Umbilical cord (tissue), 2 donors: ENCODE measurements at places on chromosomes 2 and 18. TPM values are rescaled to one million over a fixed set of nuclear protein-coding genes. Genes with fewer than 3 reads are reported as not detected.
A peak's percentile ranks its signal among the peaks of the same experiment; 100 is the strongest.

The SLC9A4 gene
- 1.2 TPM for total RNA-seq

The EFHD1 gene
- total RNA-seq: 1.2 TPM

GRCh38 chr2:101741775-101742520, 44.4 kb downstream of the MAP4K4 start:
- peak; percentile 47 for DNase-seq

DNA sequence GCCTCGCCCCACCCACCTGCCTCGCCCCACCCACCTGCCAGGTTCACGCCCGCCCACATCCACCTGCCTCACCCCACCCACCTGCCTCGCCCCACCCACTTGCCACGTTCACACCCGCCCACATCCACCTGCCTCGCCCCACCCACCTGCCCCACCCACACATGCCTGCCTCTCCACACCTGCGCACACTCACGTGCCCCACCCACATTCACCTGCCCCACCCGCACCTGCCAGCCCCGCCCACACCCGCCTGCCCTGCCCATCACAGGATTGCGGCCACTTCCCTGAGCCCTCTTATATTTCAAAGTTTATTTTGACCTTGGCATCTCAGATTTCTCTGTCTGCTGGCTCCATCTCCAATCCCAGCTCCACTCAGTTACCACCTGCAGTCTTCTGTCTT, 217.5 kb upstream of the SOX11 start:
- no peak for DNase-seq

DNA sequence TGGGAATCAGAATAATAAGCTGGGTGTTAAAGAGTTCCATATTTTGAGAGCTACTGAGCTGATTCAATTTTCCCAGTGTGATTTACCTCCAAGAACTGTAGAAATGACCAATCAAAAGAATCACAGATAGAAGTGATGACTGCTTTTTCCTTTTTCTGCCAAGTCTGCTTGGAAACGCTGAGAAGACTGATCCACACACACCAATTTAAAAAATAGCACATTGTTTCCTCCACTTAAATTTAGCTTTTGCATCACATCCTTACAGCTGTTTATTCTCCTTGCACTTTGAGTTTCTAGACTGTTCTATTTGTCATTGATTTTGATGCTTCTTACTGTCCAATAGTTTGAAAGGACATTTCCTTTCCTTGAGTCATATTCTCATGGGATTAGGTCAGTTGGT, 590.3 kb upstream of the CHAC2 start:
- no peak for DNase-seq

DNA sequence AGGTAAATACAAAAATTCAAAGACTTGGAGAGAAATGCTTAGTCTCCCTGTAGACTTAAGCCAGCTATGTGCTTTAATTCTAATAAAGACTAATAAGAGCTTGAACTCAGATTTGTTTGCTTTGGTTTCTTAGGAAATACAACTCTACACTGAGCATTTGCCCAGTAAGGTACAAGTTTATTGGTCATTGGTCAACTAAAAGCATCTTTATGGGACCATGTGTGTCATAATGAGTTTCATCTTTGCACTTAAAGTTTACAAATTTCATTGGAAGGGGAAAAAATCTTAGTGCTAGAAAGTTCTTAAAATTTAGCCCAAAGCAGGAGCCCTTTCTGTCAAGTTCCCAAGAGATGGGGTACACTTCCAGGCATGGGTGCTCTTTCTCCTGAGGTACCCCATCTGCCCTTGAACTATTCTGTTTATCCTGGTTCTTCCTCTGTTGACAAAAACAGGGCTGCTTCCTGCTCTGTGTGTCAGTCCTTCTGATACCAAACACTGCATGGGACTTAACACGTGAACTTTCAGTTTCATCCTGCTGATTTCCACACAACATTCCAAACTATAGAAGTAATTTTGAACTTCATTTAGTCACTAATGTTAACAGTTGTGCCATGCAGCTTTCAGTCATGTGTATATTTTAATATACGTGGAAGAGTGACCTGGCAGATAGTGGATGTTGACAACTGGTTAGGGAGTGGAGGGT, 200.2 kb downstream of the TPGS2 start:
- DNase-seq: peak; percentile 42

- no peak for DNase-seq
These were observed 63.6 kb upstream of the CAVIN2 start for GRCh38 chr2:191910518-191910917.

GRCh38 chr18:12968619-12969018, 20.8 kb downstream of the SEH1L start:
- DNase-seq: no peak

DNA sequence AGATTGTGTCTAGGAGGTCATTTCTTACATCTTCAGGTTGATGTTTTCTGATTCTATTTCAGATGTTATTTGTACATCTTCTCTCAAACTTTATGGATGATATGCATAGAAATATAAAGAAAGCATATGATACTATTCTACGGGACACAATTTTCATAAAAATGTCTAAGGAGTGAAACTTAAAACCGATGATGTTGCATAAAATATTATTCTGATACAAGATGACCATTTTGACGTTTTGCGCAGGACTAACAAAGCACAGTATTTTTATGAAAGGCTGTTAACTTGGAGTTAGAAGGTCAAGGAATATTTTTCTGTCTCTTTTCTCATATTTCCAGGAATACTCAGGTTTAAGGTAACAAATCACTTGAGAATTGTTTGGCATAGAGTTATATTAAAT, 8.7 kb downstream of the NETO1 start:
- DNase-seq: no peak
